Spinal cord (tissue), 10 donors: ENCODE measurements at places on chromosomes 1 and 21. TPM values are rescaled to one million over a fixed set of nuclear protein-coding genes. Genes with fewer than 3 reads are reported as not detected.

Gene PTPN14
- 9.0 TPM for polyA plus RNA-seq

Gene C8B
- not detected for polyA plus RNA-seq

Gene FCGR1A
- 15.3 TPM for polyA plus RNA-seq

Gene BMP8B
- 19.3 TPM for polyA plus RNA-seq

Gene AIM2
- 3.4 TPM for polyA plus RNA-seq

Gene DYNLT5
- polyA plus RNA-seq, result 43.3 TPM

Gene HPDL
- polyA plus RNA-seq, result 4.6 TPM

Gene AGL
- polyA plus RNA-seq, result 25.9 TPM

DNA sequence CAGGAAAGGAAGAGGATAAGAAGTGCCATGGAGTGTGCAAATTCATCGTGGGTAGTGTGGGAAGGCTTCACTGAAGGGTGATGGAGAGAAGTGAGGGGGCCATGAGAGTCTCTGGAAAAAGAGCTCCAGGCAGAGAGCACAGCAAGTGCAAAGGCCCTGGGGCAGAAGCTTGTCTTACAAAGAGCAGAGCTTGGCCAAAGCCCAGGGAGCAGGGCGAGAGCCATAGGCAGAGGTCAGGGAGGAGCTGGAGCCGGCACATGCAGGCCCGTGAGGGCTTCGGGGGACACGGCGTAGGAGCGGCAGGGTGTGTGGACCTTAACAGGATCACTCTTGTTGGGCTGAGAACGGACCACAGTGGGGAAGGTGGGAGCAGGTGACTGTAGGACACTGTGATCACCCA lies 83.7 kb upstream of the EDN2 start:
- H3K4me1 ChIP-seq, result no peaks in the 10 kb centered on the region
- H3K36me3 ChIP-seq, result no peaks in the 10 kb centered on the region
- H3K27ac ChIP-seq, result no peak overlapping the region
- no peak for DNase-seq

DNA sequence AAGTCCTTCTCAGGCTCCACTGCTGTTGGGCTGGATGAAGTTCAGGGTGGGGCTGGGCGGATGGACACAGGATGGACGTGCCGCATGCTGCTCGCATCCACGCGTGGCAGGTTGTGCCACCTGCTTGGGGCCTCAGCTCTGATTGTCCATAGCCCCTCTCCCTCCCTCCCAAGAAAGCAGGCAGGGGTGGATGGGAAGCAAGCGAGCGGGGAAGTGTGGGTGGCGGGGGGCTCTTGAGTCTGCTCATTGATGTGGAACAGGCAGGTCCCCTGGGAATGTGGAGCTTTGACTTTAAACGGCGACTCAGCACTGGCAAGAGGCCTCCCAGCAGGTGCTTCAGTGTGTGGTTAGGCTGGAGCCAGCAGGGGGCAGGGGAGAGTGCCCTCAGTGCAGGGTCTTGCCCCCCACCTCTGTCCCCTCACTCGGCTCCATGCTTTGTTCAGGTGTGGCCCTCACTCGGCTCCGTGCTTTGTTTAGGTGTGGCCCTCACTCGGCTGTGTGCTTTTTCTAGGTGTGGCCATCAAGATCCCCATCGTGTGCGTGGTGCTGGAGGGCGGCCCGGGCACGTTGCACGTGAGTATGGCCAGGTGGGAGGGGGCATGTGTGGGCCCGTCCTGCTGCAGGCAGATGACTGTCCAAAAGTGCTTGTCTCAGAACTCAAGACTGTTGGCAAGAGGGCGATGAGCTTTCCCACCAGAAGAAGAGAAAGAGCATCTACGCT lies 23.9 kb downstream of the TRPM2 start:
- no peak for DNase-seq
- no peak overlapping the region for H3K4me3 ChIP-seq
- no peak overlapping the region for H3K27ac ChIP-seq
- peaks cover 44% of the 10 kb centered on the region for H3K36me3 ChIP-seq
- H3K27me3 ChIP-seq, result no peaks in the 10 kb centered on the region

DNA sequence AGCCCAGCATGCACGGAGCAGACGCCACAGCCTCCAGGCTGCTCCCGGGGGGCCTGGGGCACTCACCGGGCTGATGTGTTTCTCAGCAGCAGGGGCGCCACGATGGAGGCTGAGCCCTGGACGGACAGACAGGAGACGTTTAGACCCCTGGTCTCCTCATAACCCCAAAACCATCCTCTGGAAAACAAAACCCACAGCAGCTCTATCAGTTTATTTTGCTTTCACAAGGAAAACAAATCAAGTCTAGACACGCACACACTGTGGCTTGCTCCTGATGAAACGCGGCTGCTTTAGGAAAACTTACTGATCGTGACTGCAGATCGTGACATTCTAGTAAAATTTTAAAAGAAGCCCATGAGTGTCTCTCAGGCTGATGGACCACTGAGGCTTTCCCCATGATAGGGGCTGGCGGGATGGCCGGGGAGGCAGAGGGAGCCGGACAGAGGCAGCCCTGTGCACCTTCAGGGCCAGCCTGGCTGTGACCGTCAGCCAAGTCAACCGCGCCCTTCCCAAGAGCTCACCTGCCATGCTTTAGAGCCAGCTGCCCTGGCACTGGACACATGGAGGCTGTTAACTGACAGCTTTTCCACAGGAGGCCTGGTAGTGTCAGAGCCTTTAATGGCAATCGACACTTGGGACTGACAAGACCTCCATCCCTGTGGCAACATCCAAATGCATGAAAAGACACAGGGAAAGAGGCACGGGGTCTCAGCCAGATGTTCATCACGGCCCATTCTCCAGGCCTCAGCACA lies 5.2 kb downstream of the POFUT2 start:
- no peak overlapping the region for H3K4me3 ChIP-seq
- peaks cover 84% of the 10 kb centered on the region for H3K36me3 ChIP-seq
- no peaks in the 10 kb centered on the region for H3K27me3 ChIP-seq
- DNase-seq, result no peak

- peaks cover 52% of the 10 kb centered on the region for H3K36me3 ChIP-seq
- no peak overlapping the region for H3K27ac ChIP-seq
- no peaks in the 10 kb centered on the region for H3K27me3 ChIP-seq
- H3K4me1 ChIP-seq, result peaks cover 14% of the 10 kb centered on the region
- H3K4me3 ChIP-seq, result no peak overlapping the region
- no peak for DNase-seq
Observed at GRCh38 chr1:42926235-42926878, 32.3 kb downstream of the SLC2A1 start.

- peak overlapping the region; percentile 89 for H3K4me3 ChIP-seq
- H3K4me1 ChIP-seq, result peaks cover 19% of the 10 kb centered on the region
- peaks cover 5% of the 10 kb centered on the region for H3K36me3 ChIP-seq
- DNase-seq, result peak; percentile 28
- H3K27me3 ChIP-seq, result no peaks in the 10 kb centered on the region
- H3K27ac ChIP-seq, result peak overlapping the region; percentile 100
Observed at GRCh38 chr1:24641646-24642151, 1.4 kb upstream of the SRRM1 start.

DNA sequence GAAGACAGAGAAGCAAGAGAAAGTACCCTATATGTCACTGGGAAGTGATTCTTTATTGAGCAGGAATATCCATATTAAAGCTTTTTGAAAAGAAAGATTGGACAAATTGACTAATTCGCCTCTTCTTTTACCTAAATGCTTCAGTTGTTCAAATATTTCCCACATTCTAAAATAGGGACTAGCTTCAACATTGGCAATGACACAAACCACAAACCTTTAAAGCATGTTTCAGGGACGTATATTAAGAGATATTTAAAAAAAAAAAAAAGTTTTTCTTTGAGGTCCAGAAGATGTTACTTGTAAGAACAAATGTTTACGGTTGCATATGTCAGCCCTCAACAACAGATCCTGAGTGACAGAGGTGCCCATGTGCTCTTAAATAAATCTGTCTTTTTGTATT lies 235.0 kb upstream of the NFIA start:
- H3K36me3 ChIP-seq, result no peaks in the 10 kb centered on the region
- DNase-seq, result no peak
- no peaks in the 10 kb centered on the region for H3K27me3 ChIP-seq
- H3K4me1 ChIP-seq, result no peaks in the 10 kb centered on the region
- H3K27ac ChIP-seq, result no peak overlapping the region

DNA sequence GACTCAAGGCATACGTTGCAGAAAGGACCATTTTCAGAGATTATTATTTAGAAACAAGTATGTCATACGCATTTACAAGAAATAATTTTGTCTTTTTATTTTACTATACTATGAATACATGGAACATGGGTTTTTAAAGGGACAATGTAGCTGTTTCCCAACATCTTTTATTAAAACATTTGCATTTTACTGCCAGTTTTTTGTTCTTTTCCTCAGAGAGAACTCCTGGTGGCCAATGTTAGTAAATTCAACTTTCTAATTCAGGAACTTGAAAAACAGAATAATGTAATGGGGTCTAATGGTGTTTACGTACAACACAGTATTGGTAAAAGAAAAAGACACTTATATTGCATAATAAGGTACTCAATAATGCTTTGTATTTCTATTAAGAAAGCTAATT lies 14.9 kb downstream of the PRDM2 start:
- no peaks in the 10 kb centered on the region for H3K36me3 ChIP-seq
- no peaks in the 10 kb centered on the region for H3K4me1 ChIP-seq
- H3K27ac ChIP-seq, result no peak overlapping the region
- H3K4me3 ChIP-seq, result no peak overlapping the region

GRCh38 chr1:234659538-234659937 lies 49.6 kb upstream of the IRF2BP2 start:
- no peak overlapping the region for H3K27ac ChIP-seq
- no peaks in the 10 kb centered on the region for H3K27me3 ChIP-seq
- H3K36me3 ChIP-seq, result no peaks in the 10 kb centered on the region
- H3K4me3 ChIP-seq, result no peak overlapping the region
- peaks cover 5% of the 10 kb centered on the region for H3K4me1 ChIP-seq

- no peak overlapping the region for H3K4me3 ChIP-seq
- no peaks in the 10 kb centered on the region for H3K4me1 ChIP-seq
- no peak overlapping the region for H3K27ac ChIP-seq
- H3K36me3 ChIP-seq, result no peaks in the 10 kb centered on the region
Observed at GRCh38 chr1:98081944-98082343, 161.1 kb upstream of the DPYD start.

- peaks cover 3% of the 10 kb centered on the region for H3K4me1 ChIP-seq
- no peaks in the 10 kb centered on the region for H3K27me3 ChIP-seq
- DNase-seq, result no peak
- no peaks in the 10 kb centered on the region for H3K36me3 ChIP-seq
- no peak overlapping the region for H3K27ac ChIP-seq
- H3K4me3 ChIP-seq, result no peak overlapping the region
Observed at GRCh38 chr1:41883507-41883906, 35.2 kb downstream of the HIVEP3 start.

GRCh38 chr1:226405411-226405988 lies 2.4 kb downstream of the PARP1 start:
- DNase-seq, result no peak
- no peak overlapping the region for H3K27ac ChIP-seq
- H3K27me3 ChIP-seq, result no peaks in the 10 kb centered on the region
- no peak overlapping the region for H3K4me3 ChIP-seq

DNA sequence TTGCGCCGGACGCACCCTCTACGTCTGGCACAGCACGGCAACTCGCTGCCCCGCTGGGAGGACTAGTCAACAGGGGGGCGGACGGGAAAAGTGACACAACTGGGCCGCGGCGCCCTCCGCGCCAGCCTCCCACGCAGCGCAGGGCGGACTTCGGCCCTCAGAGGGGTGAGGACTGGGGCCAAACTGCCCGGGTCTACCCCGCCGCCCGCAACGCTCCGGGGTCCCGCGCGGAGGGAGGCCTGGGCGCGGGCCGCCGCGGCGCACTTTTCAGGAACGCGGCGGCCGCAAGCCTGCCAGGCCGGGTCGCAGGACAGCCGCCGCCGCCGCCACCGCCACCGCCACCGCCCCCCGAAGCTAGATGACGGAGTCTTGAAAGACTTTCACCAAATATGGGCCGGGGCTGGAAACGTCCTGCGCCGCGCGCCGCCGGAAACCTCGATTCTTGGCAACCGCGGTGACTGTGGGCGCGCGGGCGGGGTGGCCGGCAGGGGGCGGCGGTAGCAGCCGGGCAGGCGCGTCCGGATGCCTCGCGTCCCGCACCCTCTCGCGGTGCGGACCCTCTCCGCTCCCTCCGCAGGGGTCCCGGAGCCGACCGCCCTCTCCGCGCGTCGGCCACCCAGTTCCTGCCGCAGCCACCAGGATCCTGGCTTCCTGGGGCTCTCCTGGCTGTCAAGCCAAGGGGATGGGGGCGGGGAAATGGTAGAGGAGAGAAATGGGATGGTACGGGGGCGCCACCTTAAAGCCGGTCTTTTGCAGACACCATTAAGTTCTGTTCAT lies 3.7 kb upstream of the CCN1 start:
- H3K36me3 ChIP-seq, result no peaks in the 10 kb centered on the region
- peaks cover 26% of the 10 kb centered on the region for H3K27me3 ChIP-seq
- peak overlapping the region; percentile 87 for H3K27ac ChIP-seq
- DNase-seq, result no peak
- peaks cover 37% of the 10 kb centered on the region for H3K4me1 ChIP-seq
- H3K4me3 ChIP-seq, result peak overlapping the region; percentile 82

GRCh38 chr1:119933397-119933796 lies 37.1 kb upstream of the ADAM30 start:
- no peaks in the 10 kb centered on the region for H3K27me3 ChIP-seq
- H3K36me3 ChIP-seq, result peaks cover 18% of the 10 kb centered on the region
- H3K4me1 ChIP-seq, result no peaks in the 10 kb centered on the region
- no peak overlapping the region for H3K27ac ChIP-seq

- no peak overlapping the region for H3K27ac ChIP-seq
- DNase-seq, result no peak
- no peaks in the 10 kb centered on the region for H3K4me1 ChIP-seq
- no peaks in the 10 kb centered on the region for H3K27me3 ChIP-seq
- H3K36me3 ChIP-seq, result peaks cover 16% of the 10 kb centered on the region
- H3K4me3 ChIP-seq, result no peak overlapping the region
Observed at GRCh38 chr1:35623832-35624231, 17.5 kb downstream of the PSMB2 start.

GRCh38 chr1:90823686-90824085 lies 106.6 kb upstream of the BARHL2 start:
- no peak overlapping the region for H3K27ac ChIP-seq
- peaks cover 9% of the 10 kb centered on the region for H3K27me3 ChIP-seq
- H3K36me3 ChIP-seq, result no peaks in the 10 kb centered on the region
- H3K4me1 ChIP-seq, result no peaks in the 10 kb centered on the region

DNA sequence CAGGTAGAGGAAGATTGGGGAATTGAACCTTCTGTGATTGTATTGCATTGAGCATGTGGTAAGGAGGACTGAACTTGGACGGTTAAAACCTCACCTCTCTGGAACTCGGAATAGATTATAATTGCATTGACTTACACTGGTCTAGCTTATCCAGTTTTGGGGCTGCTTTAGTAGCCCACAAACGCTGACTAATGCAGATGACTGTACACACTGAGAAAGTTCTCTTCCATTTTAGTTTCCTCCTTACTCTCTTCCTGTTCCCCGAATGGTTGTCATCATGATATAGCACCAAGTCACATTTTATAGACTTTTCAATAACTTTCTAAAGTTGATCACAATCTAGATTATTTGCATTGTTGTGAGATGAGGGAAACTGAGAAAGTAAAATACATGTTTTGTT lies 78.2 kb downstream of the NFIA start:
- no peaks in the 10 kb centered on the region for H3K36me3 ChIP-seq
- no peak overlapping the region for H3K27ac ChIP-seq
- H3K4me1 ChIP-seq, result peaks cover 8% of the 10 kb centered on the region
- DNase-seq, result no peak
- H3K27me3 ChIP-seq, result no peaks in the 10 kb centered on the region
- H3K4me3 ChIP-seq, result no peak overlapping the region

- H3K27ac ChIP-seq, result no peak overlapping the region
- no peak overlapping the region for H3K4me3 ChIP-seq
- peaks cover 24% of the 10 kb centered on the region for H3K4me1 ChIP-seq
Observed at GRCh38 chr1:3515774-3516480, 61.5 kb downstream of the ARHGEF16 start.

GRCh38 chr1:246142320-246142893 lies 364.7 kb downstream of the SMYD3 start:
- H3K4me3 ChIP-seq, result no peak overlapping the region
- no peaks in the 10 kb centered on the region for H3K27me3 ChIP-seq
- H3K4me1 ChIP-seq, result peaks cover 2% of the 10 kb centered on the region
- no peak for DNase-seq
